ENCODE measurements at places on chromosomes 11 and 22.

DNA sequence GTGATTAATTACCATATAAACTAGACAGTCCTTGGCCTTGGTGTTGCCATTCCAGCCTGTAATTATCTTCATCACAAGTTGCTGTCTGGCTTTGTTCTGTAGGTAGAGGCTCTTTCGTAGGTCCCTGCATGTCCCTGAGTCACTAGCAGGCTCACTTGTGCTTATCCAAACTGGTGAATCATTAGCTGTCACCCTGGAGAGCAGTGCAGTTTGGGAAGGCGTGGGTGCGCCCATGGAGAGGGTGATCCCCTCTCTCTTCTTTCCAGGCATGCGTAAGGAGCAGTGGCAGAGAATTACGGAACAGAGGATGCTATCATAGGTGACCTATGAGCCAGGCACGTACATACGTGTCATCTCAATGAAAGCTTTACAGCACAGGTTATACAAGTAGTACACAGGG lies 11.0 kb upstream of the EHF start:
- no peak for DNase-seq

DNA sequence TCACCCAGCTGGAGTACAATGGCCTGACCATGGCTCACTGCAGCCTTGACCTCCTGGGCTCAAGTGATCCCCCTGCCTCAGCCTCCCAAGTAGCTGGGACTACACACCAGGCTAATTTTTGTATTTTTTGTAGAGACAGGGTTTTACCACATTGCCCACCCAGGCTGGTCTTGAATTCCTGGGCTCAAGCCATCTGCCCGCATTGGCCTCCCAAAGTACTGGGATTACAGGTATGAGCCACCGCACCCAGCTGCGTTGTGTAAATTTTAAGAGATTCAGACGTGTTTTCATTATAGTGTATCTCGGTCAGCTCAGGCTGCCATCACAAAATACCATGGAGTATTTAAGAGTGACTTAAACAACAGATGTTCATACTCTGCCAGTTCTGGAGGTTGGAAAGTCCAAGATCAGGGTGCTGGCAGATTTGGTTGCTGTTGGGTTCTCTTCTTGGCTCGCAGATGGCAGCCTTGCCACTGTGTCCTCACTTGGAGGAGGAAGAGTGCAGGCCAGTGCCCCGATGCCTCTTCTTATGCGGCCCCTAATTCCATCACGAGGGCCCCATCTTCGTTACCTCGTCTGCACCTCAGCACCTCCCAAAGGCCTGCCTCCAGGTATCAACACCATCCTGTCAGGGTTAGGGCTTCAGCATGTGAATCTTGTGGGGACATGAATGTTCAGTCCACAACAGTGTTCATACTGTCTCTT lies 32.6 kb upstream of the PARVB start:
- no peak for DNase-seq

- DNase-seq, result no peak
Observed at GRCh38 chr22:27283714-27284113, 517.8 kb downstream of the MN1 start.

DNA sequence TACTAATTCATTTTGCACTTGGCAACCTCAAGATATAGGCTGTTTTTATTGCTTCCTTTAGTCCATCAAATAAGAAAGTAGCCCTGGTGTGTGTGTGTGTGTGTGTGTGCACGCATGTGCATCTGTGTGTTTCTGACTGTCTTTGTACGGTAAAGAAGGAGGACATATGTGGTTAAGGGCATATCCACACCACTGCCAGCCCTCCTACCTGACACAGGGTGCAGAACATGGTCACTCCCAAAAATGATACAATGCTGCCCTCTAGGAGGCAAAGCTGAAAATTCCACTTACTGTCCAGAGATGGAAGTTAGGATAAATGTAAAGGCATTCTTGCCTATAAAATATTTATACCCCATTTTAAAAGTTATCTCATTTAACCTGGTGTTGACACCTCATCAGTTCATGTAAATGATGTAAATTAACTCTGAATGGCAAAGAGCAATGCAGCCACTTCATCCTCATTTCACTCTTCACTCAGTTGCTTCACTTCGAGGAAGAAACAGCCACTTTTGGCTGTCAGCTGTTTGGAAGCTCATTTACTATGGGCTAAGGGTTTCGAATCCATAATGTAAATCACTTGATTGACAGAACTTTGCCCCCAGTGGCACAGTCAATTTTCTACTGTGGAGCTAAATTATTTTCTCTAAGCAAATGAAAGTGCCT lies 83.1 kb upstream of the MTNR1B start:
- peak; percentile 28 for DNase-seq

DNA sequence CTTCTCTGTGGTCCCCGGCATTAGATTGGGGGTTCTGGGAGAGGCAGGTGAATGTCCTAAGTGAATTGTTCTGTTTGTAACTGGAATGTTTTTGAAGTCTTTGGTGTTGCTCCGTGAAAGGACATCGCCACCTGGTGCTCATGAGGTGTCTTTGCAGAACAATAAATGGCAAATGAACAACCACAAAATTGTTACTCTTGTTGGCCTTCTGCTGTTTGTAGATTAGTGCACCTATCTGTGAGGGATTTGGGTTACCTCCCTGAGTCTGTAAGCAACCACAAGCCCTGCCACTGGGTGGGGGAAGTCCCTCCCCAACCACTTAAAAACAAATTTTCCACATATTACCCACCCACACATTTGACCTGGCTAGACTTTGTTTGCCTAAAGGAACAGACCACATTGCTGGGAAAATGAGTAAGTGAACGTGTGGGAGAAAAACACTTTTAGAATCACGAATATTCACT lies 4.7 kb downstream of the MPEG1 start:
- peak; percentile 58 for DNase-seq

DNA sequence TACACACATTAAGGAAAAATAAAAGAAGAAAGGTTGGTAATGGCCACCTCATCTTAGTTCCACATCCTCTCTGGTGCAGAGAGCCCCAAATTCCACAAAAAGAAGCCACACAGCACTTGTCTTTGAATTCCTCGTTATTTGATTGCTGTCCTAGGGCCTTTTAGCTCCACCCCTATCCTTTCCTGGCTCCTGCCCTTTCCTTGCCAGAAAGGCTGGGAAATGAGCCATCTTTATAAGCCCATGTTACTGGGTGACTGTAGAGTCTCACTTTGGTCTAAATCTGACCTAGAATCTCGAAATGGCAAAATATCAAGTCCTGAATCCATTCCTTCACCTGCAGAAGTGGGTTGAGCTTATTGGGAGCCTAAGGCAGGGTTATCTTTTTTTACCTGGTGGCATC lies 4.3 kb upstream of the TMEM132A start:
- no peak for DNase-seq

DNA sequence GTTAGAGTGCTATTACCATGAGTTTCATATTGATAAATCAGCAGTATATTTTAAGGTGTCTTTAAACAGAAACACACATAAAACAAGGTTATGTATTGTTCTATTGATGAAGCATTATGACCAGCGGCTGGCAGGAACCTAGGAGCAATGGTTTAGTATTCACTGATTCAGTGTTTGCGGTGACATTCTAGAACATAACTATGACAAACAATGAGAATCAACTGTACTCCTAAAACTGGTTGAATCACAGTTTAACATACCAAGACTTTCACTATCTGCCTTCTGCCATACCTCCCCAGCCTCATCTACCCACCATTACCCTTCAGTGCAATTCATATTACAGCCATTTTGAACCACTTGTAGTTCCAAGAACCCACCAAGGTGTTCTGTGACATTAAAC lies 8.8 kb downstream of the HOATZ start:
- DNase-seq, result peak; percentile 45

DNA sequence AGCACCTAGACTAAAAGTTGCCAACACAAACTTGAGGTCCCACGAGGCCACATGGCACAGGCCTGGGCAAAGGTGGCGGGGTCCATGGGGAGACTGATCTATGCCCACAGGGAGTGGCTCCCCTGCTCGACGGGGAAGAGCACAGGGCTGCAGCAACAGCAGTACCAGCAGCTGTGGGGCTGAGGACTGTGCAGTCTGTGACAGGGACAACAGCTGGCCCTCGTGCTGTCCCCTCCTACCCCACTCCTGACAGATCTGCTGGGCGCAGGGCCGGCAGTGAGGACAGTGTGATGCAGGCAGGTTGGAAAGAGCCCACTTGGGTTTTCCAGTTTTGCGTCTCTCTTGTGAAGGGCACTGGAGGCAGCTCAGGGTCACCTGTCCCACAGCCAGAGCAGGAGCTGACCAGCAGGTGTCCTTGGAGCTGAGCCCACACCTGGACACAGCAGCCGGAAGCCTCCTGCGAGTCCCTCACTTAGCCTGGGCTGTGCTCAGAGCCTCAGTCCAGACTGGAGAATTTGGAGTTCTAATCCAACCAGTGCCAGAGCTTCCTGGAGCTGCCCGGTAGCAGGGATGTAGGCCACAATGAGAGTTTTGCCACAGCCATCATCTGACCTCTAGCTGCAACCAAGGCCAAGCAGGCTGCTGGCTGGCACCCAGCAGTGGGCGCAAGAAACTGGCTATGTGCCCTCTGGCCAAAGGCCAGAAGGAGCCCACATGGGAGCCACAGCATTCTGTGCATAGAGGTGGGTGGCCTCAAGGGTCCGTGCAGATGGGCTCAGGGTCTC lies 3.6 kb upstream of the GAS2L1 start:
- no peak for DNase-seq

DNA sequence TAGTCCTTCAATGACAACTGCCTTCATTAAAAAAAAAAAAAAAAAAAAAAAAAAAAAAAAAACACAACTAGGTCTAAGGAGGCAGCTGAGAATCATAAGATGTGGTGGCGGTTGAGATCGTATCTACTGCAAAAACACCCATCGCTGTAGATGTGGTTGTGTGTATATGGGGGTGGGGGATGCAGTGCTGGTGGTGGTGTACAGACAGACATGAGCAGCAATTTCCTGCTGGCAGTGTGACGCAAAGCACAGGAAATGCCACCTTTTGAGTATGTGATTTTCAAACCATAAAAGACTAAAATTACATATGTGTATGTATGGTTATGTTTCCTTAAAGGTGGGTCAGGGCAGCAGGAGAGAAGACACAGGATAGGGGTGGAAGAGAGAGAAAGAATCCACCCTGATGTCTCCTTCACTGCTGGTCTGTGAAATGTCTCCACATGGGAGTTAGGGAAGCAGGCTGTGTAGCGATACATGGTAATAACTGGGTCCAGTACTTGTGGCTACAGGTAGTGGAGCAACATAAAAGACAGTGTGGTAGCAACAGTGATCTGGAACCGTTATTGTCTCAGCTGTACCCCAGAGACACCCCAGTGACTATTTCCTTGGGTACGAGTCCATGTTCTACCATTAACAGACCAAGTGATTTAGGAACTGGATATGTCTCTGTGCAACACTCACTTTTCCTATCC lies 57.9 kb downstream of the SYTL2 start:
- peak; percentile 88 for DNase-seq

DNA sequence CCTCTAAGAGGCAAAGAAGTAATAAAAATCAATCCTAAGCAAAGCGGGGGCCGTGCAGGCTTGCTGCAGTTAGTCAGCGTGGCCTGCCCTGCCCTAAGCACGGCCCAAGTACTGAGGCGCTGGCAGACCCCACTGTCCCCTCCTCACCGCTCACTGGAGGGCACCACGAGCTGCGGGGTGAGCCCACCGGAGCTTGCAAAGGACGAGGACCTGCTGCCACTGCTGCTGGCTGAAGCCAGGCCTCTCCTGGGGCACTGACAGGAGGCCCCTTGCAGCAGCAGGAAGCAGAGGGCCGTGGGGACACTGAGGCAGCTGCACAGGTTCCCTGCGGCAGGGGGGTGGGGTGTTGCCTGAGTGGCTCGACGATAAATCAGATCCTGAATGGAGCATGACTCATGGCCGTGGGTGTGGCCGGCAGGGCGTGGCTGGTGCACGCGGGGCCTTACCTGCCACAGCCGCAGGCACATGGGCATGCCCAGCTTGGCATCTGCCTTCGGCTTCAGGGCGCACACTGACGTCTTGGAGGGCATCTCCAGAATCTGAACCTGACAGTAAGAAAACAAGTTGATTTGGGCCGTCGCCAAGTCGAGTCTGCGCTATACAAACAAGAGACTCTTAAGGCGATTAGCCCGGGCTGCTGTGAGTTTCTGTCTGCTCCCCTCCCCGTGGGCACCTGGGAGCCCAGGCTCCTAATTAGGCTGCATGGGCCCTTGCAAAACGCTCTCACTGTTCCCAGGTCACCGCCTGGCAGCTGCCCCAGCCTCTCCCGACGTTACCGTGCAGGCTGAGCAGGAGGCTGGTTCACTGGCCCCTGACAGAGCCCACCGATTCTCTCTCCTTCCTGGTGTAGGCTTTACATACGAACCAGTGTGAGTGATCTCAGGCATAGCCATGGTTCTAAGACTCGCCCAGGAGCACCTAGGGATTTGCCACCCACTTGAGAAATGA lies 45.9 kb downstream of the TBX1 start:
- no peak for DNase-seq

DNA sequence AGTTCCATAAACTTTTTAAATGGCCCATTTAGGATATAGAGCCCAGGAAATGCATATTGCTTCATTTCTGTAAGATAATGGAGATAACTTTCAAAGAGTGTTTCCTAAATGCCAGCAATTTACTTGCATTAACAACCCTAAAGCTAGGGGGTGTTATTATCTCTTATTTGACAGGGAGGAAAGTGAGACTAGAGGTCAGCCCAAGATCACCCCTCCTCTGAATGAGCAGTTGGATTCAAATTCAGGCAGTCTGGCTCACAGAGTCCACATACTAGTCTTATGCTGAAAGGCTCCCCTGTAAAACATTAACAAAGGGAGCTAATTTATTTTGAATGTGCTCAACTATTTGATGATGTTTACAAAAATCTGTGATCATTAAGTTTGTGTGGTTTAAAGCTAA lies 49.9 kb upstream of the TRIM77 start:
- no peak for DNase-seq

DNA sequence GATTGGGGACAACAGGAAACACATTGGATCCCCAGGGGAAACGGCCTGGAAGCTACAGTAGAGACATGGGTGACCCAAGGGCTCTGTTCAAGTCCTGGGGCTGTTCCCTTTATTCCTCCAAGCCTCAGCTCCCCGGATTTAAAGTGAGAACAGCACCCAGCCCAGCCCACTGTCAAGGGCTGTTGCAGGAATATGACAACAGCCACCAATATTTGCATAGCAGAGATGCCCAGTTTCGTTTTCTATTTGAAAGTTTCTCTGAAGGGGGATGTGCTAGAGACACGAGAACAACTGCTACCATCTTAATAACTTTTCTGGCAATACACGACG lies 81.1 kb upstream of the WNT7B start:
- peak; percentile 47 for DNase-seq

GRCh38 chr22:47625013-47625385 lies 862.5 kb downstream of the TBC1D22A start:
- DNase-seq, result no peak

- peak; percentile 82 for DNase-seq
Observed at GRCh38 chr11:75325713-75326438, 25.6 kb downstream of the ARRB1 start.

Measured in activated CD4-positive, alpha-beta T cell treated with anti-CD3 and anti-CD28 coated beads for 48 hours (primary cell).